Fibroblast of villous mesenchyme (primary cell): ENCODE measurements at places on chromosomes 3 and 15.

GRCh38 chr15:41861736-41862356, 23.2 kb downstream of the PLA2G4B start:
- no peak for DNase-seq

DNA sequence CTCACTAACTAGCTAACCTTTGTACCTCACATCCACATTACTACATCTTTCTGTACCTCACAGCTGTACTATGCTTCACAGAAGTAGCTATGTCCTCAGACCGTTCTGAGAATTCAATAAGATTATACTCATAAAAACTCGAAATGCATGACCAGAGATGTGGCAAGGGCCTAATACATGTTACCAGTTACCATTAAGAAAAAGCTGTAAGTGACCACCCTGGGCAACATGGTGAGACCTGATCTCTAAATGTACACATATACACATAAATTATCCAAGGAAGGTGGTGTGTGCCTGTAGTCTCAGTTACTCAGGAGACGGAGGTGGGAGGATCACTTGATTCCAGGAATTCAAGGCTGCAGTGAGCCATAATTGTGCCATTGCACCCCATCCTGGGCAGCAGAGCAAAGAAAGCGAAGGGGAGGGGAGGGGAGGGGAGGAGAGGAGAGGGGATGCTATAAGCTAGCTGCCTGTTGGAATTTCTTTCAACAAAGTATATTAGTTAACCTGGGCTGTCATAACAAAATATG, 482.6 kb upstream of the ZNF717 start:
- DNase-seq: no peak

DNA sequence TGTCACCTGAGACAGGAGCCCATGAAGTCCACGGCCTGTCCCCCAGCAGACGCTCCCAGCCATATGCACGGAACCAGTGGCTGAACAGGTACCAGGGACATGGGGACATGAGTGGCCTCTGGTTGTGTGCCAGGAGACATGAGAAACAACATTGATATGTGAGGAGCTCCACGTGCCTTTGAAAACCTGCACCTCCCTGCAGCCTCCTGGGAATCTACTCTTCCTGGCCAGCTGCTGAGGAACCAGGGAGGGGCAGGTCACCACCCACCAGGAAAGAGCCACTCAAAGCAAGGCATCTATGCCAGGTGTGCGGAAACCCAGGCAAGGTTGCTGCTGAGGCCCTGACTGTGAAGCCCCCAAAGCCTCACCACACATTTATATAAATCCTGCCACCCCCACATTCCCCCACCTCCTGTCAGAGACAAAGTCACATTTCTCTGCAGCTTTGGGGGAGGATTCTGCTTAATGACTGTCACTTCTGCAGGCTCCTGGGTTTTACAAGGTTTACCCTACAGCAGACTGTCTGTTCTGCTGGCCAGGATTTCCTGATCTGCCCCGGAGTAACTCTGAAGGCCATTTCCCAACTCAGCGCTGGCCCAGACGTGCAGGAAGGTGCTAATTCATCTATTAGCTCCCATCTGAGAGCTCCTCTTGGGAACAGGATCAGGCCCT, 110.8 kb downstream of the ADCY5 start:
- DNase-seq: no peak

- DNase-seq: no peak
Measured at GRCh38 chr3:138594935-138595610, 1.0 kb upstream of the CEP70 start.

DNA sequence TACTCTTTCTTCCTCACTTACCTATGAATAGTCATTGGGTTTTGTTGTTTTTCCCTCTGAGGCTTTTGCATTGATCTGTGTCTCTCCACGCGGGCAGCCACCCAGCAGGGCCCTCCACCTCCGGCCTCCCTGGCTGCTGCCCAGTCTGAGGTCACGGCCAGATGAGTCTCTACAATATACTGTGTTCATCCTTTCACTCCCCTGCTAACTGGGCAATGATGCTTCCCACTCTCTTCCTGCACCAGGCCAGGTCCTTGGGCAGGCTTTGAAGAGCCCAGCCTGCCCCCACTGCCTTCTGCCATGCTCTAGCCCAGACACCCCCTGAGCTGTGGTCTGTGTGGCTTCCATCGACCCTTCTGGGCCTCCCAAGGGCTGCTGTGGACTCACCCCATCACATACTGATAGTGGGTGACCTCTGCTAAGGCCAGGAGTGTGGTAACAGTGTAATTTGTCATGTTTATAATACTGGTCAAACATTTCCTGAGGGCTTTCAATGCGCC, 18.0 kb downstream of the PDIA5 start:
- peak; percentile 90 for DNase-seq

- DNase-seq: no peak
Measured at GRCh38 chr3:186785495-186786018, 2.2 kb downstream of the EIF4A2 start.

- no peak for DNase-seq
Measured at GRCh38 chr15:96183867-96184266, 146.6 kb upstream of the NR2F2 start.

DNA sequence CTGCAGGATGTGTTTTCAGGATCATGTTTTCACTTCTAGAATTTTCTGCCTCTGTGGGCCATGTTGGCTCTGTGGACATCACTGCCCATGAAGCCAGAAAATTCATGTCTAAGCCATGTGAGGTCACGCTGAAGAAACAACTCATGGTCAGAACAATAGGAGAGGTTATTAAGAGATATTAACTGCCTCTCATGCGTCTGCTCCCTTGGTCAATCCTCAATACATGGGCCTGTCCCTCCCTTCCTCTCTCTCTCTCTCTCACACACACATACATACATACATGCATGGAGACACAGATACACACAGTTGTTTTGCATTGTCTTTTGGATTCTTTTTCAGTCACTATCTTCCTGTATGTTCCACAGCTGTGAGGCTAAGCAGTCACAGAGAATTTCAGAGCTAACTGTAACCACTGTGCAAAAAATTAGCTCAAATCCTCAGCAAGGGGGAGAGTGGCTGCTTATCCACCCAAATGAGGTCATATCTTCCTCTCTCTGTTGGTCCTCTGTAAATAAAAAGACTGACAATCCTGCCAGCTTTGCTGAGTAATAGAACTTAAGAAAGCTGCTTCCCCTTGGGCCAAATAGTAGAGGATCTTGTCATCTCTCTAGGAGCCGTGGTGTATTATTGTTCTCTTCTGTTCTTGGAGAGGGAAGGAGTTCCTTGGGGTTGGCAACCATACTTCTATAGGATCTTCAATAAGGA, 45.6 kb downstream of the LRTM1 start:
- DNase-seq: peak; percentile 80

- peak; percentile 80 for DNase-seq
Measured at GRCh38 chr3:184786280-184786941, 25.6 kb upstream of the VPS8 start.

- no peak for DNase-seq
Measured at GRCh38 chr3:177545964-177546363, 348.7 kb upstream of the TBL1XR1 start.

DNA sequence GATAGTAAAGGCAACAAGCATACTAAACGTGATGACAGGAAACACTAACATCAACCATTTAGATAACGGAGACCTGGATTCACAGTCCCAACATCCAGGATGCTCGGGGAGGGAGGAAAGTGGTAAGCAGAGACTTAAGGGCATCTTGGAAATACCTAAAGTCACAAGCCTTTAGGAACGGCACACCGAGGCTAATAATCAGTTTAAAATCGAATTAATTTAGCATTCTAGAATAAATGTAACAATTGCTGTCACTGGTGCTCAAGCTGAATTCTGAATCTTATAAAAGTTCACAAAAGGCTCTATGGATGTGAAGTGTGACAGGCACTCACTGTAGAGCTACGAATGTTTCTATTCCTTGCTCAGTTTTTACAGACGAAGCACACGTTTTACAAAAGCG, 1.3 kb downstream of the CD47 start:
- no peak for DNase-seq

DNA sequence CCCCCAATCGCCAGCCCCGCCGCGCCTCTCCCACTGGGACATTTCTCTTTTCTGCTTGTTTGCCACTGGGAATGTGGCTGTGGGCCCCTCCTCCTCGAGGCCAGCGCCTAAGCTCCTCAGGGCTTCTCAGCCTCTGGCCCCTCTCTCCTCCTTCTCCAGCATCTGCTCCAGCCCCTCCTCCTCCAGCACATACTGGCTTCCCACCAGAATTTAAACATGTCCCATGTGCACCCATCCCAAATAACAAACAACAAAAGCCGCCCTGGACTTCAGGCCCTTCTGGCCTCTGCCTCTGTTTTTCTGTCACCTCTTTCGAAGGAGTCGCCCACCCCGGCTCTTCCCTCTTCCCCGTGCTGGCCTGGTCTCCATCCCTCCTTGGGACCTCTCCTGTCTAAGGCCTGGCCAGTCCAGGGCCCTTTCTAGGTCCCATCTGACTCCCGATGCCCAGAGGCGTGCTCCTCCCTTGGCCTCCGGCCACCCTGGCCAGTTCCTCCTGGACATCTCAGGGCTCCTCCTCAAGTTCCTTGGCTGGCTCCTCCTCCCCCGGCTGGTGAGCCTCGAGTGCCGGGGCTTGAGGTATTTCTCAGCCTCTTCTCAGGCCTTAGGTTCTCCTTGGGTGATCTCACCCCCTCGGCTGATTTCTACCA, 94.6 kb upstream of the SLC6A6 start:
- DNase-seq: no peak

DNA sequence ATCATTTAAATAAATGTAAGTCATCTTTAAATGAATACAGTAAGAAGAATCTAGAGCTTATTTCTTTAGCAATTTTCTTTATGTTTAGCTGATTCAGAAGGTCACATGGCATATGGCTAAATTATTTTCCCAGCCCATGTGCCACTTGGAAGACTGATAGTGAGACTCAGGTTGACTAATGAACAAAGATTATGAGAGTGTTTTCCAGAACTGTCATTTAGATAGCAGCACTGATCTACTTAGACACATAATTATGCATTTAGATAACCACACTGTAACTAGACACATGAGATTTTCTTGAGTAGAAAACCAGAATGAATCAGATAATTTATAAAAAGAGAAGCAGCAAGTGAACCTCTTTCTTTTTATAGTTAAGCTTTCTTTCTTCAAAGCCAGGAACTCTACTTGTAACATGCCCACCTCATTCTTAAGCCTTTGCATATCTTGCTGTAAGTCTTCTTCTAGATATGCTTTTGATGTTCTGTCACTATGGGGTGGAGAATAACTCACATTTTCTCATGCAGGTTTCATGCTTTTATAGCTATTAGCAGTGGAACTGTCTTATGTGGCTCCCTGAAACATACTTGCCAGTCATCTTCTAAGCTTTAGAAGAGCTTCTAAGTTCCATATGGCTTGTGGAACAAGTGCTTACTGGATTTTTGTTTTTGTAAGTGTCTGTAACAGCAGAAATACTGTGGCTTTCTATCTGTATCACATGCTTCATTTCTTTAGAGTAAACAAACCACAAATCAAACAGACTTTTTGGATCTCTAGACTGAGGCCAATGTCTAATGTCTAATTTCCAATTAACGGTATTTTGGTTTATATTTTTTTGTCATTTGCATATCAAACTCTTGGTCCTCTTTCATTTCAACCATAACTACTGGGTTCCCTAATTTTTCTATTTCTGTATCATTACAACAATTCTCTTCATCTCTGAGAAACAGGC, 101.4 kb downstream of the LMLN start:
- DNase-seq: no peak

DNA sequence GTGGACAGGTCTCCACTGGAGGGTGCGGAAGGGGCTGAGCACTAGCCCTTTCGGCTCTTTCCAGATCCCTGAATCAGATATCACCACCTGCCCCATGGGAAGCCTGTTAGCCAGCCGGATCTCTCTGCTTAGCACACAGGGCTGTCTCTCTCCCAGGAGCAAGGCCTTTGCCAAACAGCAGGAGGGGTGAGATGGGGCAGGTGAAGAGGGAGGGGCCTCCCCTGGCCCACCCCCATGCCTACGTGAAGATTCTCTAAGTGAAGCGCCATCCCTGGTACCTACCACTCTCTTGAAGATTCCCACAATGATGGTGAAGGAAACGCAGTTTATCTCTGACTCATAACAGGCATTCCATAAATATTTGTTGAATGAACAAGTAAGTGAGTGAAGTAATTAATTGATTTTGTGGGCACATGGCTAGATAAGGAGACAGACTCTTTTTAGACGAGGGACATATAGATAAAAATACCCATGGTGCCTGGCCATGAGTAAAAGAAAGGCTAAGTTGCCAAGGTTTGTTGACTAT, 19.6 kb upstream of the HCN4 start:
- DNase-seq: peak; percentile 44

- DNase-seq: no peak
Measured at GRCh38 chr3:17938313-17938712, 195.9 kb upstream of the TBC1D5 start.

- no peak for DNase-seq
Measured at GRCh38 chr3:115789481-115789880, 166.2 kb downstream of the GAP43 start.

DNA sequence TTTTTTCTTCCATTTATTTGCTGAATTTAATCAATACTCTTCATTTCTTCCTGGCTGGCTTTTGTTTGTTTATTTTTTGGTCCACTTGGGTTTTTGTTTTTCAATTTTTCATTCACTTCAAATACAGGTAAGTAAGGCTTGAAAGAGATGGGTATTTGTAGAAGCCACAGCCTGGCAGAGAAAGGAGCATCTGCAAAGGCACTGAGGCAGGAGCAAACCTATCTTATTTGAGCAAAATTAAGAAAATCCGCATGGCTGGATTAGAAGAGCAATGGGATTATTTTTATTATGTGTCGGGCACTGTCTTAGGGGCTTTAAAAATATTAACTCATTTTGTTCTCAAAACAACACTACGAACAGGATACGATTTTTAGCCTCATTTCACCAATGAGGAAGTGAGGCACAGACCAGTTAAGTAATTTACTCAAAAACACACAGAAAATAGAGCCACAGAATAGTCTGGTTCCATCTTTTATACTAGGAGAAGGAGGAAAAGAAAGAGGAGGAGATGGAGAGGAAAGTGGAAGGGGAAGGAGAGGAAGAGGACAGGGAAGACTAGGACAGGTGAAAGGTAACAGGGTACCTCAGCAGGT, 35.1 kb upstream of the CCDC80 start:
- DNase-seq: no peak

DNA sequence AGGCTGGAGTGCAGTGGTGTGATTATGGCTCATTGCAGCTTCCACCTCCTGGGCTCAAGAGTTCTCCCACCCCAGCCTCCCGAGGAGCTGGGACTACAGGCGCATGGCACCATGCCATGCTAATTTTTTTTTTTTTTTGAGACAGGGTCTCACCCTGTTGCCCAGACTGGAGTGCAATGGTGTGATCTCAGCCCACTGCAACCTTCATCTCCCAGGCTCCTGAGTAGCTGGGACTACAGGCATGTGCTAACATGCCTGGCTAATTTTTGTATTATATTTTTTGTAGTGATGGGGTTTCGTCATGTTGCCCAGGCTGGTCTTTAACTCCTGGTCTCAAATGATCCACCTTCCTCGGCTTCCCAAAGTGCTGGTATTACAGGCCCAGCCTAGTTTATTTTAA, 4.0 kb downstream of the TEX9 start:
- DNase-seq: no peak

GRCh38 chr3:30140356-30141075, 465.9 kb upstream of the TGFBR2 start:
- no peak for DNase-seq

DNA sequence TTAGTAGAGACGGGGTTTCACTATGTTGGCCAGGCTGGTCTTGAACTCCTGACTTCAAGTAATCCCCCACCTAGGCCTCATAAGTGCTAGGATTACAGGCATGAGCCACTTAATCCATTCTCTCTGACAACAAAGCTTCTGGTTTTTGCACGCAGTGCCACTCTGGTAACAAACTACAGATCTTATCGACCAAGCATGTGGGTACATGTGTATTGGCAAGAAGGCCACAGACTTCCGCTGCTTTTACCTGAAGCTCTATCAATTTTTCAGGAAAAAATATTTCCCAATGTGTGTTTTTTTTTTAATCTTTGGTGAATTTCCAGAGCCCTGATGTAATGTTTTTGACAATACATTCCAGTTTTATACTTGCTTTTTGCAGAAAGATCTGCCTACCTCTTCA, 182.5 kb downstream of the PCCB start:
- no peak for DNase-seq
